ENCODE measurements at places on chromosomes 6 and 20.

- DNase-seq: no peak
These were observed 29.8 kb downstream of the DNAAF9 start for GRCh38 chr20:3377644-3378043.

GRCh38 chr20:19991308-19991707 lies 25.9 kb upstream of the NAA20 start:
- DNase-seq: no peak

DNA sequence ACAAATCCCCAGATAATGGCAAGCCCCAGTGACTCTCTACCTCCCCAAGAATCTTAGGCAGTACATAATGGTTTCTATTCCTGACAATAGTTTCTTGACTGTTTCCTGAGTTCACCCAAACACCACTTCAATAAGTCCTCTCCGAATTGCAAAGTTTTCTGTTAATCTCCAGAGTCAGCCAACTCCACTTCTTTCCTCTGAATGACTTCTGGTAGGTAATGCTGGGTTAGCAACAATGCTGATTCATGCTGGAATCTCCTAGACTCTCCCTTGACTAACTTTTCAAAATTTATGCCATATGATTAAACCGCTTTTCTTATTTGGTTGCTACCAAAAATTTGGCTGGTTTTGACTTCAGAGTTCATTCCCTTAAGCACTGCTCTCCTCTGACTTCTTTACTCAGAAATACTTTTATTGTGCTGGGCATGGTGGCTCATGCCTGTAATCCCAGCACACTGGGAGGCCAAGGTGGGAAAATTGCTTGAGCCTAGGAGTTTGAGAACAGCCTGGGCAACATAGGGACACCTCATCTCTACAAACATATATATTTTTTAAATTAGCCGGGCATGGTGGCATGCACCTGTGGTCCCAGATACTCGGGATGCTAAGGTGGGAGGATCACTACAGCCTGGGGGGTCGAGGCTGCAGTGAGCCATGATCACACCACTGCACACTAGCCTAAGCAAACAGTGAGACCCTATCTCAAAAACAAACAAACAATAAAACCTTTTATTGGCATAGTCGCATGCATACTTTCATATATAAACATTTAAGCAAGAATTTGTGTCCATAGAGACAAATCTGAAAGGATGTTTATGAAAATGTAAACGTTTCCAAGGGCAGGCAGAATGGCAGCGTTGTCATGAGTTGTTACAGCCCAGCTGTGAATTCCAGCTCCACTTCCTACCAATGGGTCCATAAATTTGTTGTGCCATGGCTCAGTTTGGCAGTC lies 249.3 kb upstream of the PLN start:
- no peak for DNase-seq

DNA sequence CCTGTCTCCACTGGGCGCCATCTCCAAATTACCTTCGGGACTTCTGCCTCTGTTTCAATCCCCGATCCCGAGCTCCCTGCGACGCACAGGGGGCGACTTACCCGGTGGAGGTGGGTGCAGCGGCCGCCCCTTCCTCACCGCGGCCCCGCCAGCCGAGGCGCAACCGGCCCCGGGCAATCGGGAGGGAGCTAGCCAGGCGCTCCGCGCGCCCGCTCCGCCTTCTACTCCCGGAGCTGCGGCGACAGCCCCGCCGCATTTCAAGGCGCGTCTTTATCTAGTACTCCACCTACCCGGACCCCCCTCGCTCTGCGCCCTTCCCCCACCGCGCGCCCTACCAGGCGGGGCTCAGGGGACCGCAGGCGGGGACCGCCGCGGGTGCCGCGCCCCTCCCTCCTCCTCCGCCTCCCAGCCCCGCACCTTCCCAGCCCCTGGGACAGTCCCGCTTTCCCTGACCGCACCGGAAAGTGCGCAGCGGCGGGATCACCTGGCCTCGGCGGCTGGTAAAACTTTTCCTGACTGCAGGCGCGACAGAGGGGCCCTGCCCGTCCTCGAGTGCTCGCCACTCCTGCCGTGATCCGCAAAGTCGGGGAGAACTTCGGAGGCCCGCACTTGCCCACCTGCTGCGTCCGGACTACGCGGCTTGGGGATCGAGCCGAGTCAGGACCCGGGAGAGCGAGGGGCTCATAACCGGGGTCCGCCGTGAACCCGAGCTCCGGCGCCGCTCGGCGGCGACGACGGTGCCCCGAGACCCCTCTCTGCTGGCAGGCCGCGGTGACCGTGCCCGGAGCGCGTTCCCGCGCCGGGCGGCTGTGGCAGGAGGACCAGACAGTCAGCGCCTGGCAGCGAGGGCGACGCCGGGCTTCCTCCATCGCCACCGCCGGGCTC lies 8.0 kb upstream of the NKX2-2 start:
- no peak for DNase-seq

GRCh38 chr6:46909371-46909770 lies 12.4 kb downstream of the ADGRF5 start:
- DNase-seq: no peak

- no peak for DNase-seq
These were observed 33.1 kb upstream of the LCA5 start for GRCh38 chr6:79570129-79571029.

GRCh38 chr6:14875481-14876063 lies 370.3 kb upstream of the JARID2 start:
- DNase-seq: no peak

- DNase-seq: no peak
These were observed 22.6 kb downstream of the NEDD9 start for GRCh38 chr6:11209906-11210305.

DNA sequence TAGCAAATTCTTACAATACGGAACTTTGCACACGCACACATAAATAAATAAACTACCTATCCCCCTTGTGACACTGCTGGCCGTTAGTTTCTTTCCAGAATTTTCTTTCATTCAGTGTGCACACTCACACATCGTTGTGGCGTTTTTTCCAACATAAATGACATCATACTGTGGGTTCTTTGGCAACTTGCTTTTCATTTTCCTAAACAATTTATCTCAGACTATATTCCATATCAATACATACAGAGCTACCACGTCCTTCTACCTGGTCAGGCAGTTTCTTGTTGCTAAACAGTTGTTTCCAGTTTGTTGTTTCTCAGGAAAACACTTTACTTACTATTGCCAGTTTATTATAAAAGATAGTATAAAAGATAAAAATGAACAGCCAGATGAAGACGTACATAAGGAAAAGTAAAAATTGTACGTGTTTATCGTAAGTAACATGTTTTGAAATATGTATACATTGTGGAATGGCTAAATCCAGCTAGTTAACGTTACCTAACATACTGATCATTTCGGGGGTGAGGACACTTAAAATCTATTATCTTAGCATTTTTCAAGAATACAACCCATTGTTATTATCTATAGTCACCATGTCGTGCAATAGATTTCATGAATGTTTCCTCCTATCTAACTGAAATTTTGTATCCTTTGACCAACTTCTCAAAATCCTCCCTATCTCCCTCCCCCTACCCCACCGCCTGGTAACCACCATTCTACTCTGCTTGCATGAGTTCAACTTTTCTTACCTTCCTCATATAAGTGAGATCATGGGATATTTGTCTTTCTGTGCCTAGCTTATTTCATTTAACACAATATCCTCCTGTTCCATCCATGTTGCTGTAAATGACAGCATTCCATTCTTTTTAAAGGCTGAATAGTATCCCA lies 1.2 kb upstream of the TP53RK start:
- no peak for DNase-seq

DNA sequence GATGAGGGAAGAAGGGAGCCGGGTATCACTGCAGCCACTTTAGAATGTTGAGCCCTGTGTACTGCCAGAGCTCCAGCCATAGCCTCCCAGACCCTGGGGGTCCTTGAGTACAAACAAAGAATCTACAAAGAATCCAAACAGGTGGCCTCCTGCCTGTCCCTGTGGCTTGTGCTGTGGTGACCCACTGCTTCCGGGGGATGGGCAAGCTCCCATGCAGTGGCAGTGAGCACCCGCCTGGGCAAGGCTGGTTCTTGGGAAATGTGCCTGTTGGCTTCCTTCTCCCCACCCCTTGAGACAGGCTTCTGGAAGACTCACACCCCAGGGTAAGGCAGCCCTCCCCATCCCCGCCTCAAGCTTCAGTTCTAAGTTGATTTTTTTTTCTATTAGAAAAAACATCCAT lies 13.9 kb downstream of the SIRPA start:
- DNase-seq: no peak

DNA sequence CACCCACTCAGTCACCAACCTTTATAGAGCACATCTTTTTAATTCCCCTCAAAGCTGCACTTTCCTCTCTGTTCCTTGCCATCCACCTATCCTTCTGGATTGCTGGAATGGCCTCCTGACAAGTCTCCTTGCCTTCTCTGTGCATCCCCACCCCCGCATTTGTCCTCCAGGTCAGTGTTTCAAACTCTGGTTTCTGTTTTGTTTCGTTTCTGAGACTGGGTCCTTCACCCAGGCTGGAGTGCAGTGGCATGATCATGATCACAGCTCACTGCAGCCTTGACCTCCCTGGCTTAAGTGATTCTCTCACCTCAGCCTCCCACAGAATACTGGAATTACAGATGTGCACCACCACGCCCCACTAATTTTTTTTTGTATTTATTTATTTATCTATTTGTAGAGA lies 96.2 kb downstream of the PLCB1 start:
- DNase-seq: no peak

DNA sequence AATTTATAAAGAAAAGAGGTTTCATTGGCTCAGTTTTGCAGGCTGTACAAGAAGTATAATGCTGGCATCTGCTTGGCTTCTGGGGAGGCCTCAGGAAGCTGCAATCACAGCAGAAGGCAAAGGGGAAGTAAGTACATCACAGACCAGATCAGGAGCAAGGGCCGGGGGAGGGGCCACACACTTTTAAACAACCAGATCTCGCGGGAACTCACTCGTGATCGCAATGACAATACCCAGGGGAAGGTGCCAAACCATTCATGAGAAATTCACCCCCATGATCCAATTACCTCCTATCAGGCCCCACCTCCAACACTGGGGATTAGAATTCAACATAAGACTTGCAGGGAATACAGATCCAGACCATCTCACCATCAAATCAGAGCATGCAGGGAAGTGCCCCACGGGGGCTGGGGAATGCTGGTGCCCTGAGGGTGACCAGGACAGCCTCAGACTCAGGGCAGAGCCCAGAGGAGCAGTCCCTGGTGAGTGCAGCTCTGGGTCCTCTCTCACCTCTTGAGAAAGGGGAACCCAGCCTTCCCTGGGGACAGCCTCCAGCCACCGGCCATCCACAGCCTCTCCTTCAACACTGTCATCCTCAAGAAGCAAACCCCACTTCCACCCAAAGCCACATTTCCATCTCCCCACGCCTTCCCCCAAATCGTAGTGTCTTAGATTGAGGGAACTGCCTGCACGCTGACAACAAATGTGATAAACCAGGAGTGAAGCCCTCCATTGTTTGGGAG lies 80.7 kb downstream of the ANKRD60 start:
- no peak for DNase-seq

DNA sequence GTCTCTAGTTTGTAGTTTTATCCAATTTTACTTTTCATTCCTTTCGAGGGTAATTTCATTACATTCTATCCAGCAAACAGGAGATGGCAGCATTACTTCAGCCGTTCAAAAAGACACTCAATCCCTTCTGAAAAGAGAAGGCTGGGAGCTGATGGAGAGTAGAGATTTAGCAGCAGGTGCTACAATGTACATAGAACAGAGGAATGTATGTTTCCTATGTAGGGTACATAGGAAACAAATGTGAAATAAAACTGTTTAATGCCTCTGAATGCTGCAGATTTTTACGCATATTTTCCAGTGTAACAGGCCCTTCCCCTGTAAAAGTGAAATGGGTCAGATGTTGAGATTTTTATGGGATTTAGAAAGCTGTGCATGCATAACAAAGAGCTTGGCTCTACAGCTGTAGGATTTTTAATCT lies 16.0 kb downstream of the RPS12 start:
- DNase-seq: no peak

DNA sequence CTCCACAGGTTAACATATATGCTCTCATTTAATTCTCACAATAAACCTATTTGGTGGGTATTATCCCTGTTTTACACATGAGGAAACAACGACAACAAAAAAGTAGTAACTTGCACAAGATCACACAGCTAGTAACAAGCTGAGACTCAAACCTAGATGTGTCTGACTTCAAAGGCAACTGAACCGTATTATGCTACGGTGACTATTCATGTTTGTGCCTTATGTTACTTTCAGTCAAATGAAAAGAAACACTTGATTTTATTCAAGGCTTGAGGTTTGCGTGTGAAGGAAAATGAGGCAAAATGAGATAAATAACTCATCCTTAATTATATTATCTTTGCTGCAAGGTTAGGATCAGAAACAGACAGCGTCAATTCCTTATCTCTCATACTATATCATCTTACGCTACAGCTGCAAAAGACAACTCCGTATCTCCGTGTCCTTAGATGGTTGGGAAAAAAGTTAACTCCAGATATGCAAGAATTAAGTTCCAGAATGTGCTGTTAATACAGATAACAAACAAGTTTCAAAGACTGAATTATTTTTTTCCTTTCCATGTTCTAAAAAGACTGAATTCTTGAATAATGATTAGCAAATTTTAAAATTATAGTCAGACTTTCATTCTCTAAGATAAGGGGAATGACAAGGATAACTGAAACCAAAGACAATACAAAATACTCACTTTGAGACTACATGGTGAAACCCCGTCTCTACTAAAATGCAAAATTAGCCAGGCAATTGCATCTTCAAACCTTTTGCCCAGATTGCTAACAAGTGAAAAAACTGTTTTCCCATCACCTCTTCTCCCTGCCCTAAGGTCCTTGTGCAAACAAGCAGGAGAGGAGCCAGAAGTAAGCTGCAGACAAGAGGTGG lies 27.8 kb downstream of the STAU1 start:
- DNase-seq: no peak

DNA sequence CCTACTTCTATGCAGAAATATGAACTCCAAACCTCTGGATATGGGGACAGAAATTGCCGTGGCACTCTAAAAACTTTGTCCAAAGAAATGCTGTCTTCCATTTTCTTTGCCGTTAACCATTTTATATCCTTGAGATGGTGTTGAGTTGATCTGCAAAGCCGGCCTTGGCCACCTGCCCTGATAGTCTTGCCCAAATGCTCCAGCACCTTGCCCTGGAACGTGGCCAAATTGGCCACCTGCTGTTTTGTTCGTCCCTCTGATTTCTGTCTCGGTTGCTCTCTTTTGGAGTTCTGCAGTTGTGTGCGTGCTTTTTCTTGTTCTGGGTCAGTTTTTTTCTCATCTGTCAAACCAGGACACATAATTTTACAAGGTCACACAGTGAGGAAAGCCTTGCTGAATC lies 239.7 kb upstream of the GMDS start:
- no peak for DNase-seq

DNA sequence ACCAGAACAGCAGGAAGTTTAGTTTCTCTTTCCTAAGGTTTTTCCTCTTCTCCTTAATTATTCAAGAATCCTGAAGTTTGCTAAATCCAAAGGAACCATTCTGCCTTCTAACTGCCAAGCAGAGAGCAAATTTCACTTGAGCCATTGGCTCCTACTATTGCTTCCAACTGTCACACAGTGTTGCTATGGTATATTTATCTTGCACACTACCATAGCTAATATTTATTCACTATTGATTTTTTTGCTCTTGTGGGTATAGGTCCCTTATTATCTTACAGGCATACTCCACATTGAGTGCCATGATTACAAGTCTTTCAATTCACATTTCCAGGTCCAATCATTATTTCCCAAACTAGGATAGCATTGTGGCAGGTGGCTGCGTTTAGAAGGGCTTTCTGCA lies 266.7 kb upstream of the FLRT3 start:
- no peak for DNase-seq

GRCh38 chr6:134457941-134458340 lies 140.0 kb upstream of the SGK1 start:
- DNase-seq: no peak

- DNase-seq: no peak
These were observed 7.1 kb upstream of the TAAR1 start for GRCh38 chr6:132666118-132666517.

Measured in stimulated activated CD8-positive, alpha-beta memory T cell treated with anti-CD3 and anti-CD28 coated beads, Interleukin-7, amount 100 ng/mL, for 1 hour (primary cell).